HCT116 (cell line): ENCODE measurements at places on chromosomes 7 and 10. TPM values are rescaled to one million over a fixed set of nuclear protein-coding genes. Genes with fewer than 3 reads are reported as not detected.

CHPF2 gene
- 19.5 TPM for total RNA-seq

- H3K4me1 ChIP-seq = peaks cover 36% of the 10 kb centered on the region
- no peak for DNase-seq
- peaks cover 4% of the 10 kb centered on the region; the same call in 1 of the 2 replicates for H3K36me3 ChIP-seq
- H3K27me3 ChIP-seq = no peaks in the 10 kb centered on the region
Measured at GRCh38 chr7:151117565-151117964, 31.3 kb downstream of the AGAP3 start.

GRCh38 chr10:5317547-5318107, 47.1 kb upstream of the UCN3 start:
- no peaks in the 10 kb centered on the region for H3K36me3 ChIP-seq
- no peaks in the 10 kb centered on the region for H3K27me3 ChIP-seq
- no peak overlapping the region for H3K27ac ChIP-seq
- DNase-seq = no peak
- no peak overlapping the region for H3K4me3 ChIP-seq
- no peaks in the 10 kb centered on the region for H3K4me1 ChIP-seq

DNA sequence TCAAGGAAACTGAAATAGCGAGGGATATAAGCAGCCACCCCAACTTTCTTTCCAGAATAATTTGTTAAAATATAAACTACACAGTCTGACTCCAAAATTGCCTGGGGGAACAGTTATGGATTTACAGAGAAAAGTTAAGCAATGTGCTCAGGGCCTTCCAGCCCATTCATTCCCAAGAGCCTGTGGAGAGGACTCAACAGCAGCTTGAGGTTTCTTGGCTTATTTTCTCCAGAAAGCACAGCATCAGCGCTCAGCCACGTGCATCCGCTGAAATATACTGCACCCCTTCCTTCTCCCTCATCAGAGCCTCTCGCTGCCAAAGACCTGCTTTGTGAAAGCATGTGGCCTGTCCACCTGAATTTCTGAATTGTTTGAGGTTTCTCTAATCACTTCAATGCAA, 375.2 kb upstream of the VWC2 start:
- DNase-seq = no peak
- H3K4me3 ChIP-seq = no peak overlapping the region
- H3K27me3 ChIP-seq = no peaks in the 10 kb centered on the region
- H3K36me3 ChIP-seq = no peaks in the 10 kb centered on the region

GRCh38 chr10:122323941-122324675, 50.4 kb upstream of the PLEKHA1 start:
- H3K4me1 ChIP-seq = no peaks in the 10 kb centered on the region
- H3K4me3 ChIP-seq = no peak overlapping the region
- H3K27me3 ChIP-seq = no peaks in the 10 kb centered on the region
- no peaks in the 10 kb centered on the region for H3K36me3 ChIP-seq
- H3K27ac ChIP-seq = no peak overlapping the region
